ENCODE measurements at places on chromosomes 12 and 14.
A peak's percentile ranks its signal among the peaks of the same experiment; 100 is the strongest.

DNA sequence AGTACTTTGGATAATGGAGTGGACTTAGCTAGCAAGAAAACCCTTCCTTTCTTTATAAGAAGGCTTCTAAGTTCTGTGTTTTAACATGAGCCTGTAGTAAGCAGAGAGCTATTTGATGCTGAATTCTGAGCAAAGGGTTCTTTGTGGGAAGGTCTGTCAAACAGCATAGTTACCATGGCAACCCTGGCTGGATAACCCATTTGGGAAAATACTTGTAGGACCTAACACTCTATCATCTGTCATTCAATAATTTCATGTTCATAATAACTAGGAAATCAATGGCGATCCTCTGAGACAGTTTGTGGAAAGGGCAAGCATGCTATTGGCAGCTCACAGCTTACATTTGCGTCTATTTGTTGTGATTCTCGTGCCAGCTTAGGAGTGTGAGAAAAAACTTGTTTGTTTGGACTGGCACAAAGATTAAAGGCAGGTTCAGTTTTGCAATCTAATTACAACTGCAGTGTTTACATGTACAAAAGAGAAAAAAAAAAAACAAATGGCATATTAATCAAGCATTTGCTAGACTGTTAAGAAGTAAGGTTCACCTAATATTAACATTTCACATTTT, 219.2 kb downstream of the PDZRN4 start:
- DNase-seq: no peak

DNA sequence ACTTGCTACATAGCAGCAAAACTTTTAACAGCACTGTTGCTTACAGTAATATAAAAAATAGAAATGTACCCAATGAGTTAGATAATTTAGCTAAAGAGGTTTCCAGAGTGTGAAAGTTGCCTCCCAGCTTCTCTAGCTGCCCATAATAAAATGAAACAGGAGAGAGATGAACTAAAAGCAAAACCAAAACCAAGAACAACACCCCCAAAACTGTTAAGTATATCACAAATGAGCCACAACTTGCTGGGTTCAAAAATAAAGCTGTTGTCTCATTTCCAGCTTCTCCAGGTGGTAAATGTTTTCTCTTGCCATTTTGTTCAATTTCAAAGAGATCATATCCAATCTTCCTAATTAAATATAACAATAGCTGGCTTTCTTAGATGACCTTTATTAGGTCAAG, 614.0 kb downstream of the ETNK1 start:
- no peak for DNase-seq

- DNase-seq: no peak
Observed at GRCh38 chr12:57766464-57767304, at the start of gene CYP27B1. Gene CYP27B1, minus strand, starts transcription at chr12:57767078. Its CDS starts 37 bp downstream, at chr12:57767041.

DNA sequence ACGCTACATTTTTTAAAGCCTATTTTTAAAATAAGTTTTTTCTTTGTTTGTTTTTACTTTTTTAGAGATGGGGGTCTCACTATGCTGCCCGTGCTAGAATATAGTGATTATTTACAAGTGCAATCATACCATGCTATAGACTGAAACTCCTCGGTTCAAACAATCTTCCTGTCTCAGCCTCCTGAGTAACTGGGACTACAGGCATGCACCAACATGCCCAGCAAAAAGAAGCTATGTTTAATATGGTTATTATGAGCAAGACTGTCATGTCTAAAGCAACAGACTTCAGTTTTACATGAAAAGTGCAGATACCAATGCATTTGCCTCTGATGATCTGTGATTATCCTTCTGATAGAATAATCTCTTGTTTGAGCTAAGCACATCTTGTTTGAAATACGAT, 45.6 kb upstream of the SGPP1 start:
- DNase-seq: no peak

DNA sequence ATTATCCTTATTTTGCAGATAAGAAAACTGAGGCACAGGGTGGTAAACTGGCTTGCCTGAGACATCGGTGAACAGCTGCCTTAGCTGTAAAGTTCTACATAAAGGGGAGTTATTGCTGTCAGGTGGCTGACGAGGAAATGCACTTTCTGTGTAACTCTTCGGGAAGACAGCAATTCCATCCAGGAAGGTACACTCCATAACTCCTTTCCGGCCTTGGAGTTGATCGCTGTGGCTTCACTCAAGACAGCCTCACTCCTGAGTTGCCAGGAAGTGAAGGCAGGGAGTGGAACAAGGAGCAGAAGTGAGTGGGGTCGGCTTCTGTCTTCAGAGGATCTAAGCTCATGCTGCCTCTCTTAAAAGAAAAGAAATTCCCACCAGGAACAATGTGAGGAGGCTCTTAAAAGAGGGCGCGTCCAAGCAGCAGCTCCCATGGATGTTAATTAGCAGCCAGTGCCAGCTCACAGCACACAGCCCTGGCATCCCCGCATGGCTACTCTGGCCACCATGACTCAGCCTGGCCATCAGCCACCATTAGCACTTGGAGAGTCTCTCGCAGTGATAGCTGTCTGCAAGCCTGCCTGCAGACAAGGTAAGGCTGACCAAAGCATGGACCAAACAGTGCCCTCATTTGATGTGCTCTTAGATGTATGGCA, 60.3 kb downstream of the NUAK1 start:
- no peak for DNase-seq

DNA sequence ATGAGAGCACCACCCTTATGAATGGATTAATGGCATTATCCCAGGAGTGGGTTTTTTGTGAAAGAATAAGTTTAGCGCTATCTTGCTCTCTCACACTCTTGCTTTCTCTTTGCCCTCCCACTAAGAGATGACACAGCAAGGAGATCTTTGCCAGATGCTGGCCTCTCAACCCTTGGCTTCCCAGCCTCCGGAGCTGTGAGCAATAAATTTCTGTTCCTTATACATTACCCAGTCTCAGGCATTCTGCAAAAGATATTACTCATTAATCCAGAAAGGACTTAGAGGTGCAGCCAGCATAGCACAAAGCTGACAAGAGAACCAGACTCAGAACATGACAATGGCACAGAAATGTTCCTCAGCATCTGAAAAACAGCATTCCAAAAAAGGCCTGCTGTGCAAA, 190.6 kb downstream of the ITPR2 start:
- no peak for DNase-seq

GRCh38 chr14:68395604-68396003, 397.3 kb downstream of the ZFP36L1 start:
- DNase-seq: no peak

DNA sequence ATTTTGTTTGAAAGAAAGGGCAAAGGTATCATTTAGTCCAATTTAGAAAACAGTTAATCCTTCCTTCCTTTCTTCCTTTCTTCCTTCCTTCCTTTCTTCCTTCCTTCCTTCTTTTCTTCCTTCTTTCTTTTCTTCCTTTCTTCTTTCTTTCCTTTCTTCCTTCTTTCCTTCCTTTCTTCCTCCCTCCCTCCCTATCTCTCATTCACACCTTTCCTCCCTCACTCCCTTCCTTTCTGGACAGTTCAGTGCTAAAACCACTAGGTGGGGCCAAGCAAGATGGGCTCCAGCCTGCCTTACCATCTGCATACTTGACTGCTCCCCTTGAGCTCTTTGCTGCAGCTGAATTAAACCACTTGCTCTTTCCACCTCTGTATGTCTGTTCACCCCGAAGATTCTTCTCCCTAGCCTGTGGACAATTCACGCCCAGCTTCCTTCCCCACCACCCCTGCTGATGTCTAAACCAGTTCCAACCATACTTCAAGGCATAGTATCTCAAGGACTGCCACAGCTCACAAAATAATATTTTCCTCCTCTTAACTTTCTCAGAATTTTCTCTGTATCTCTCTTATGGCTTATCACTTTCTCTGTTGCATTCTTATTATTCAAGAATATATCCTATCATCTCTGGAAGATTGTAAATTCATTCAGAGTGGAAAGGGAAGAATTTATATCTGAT, 78.0 kb downstream of the DBX2 start:
- DNase-seq: peak; percentile 22

DNA sequence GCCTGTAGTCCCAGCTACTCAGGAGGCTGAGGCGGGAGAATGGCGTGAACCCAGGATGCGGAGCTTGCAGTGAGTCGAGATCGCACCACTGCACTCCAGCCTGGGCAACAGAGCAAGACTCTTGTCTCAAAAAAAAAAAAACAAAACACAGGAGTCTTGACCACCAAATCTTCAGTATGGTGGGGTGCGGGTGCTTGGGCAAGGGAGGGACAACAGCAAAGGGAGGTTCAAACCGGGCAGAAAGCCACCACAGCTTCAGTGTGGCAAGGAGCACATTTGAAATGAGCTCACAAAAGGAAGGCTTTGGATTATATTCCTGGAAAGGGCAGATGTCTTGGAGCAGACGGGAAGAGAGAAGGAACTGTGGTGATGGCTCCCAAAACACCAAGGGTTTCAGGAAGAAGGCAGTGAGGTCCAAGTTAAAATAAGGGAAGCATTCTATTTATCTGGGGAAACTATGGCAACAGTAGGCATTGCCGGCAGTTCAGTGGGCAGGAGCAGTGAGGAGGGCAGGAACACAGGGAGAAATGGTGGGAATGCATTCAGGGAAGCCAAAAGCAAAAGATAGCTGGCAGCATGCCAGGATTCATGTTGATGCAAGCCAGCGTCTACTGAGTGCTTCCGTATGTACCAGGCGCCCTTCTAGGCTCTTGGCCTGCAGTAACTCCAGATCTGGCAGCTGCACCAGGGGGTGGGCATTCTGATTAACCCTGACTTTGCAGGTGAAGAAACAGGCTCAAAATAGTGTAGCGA, 51.0 kb upstream of the SRSF5 start:
- DNase-seq: no peak

DNA sequence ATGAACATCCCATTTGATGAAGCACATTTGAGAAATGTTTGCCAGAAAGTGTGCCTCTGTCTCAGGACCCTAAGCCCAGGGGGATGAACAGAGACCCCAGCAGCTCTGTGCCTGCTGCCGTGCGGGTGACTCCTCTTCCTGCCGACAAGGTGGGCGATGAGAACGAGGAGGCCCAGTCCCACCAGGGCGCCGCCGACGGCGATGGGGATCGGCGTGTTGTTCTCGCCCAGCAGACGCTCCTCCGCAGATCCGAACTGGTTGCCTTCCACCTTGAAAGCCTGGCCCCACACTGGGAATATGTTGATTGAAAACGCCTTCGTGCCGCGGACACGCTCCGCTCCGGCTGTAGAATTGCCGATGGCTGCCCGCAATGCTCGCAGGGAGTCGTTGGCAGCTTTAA, 44.1 kb downstream of the LRTM2 start:
- no peak for DNase-seq
